ENCODE measurements at places on chromosomes 11 and 22.

DNA sequence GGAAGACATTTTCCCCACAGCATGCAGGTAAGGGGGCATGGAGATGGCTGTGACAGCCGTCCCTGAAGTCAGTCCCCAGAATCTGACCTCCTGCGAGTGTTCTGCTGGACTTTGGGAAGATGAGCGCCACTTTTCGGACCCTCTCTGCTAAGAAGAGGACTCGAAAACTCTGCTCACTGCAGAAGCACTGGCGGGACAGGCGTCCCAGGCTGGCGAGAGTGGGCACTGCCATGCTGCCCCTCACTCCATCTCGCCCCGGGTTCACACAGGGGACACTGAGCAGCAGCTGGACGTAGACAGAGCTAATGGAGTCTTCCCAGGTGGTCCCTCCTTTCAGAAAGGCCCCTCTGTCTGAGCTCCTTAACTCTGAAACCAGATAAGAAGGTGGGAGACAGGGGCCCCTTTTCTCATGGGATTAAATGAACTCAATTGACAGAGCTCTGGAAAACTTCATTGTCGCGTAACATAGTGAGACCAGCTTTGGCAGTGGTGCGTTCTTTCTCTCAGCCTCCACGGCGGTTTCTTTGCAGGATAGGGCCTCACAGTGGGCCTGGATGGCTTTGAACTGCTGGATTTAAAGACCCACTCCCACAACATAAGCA, 4.8 kb downstream of the ADAMTS8 start:
- DNase-seq, result no peak

DNA sequence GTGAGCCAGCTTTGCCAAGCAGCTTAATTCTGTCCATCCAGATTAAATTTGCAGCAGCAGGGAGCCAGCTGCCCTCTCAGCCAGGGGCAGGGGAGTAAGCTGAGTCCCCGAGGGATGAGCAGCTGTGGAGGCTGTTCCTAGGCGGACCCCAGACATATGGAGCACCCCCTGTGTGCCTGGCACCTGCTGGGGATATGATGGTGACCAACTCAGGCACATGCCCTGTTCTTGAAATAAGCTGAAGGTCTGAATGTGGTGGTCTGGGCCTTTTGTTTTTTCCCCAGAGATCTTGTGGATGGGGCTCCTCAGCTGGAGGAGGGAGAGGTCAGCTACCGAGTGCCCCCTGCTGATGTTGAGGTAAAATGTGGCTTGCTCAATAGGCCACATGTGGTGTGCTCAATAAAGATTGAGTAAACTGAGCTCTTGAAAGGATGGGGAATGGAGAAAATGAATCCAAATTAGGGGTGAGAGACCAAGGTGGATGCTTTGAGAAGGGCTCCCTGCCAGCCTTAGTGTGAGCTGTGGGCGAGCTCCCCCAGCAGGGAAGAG, 103.3 kb upstream of the NNMT start:
- DNase-seq, result peak; percentile 72

DNA sequence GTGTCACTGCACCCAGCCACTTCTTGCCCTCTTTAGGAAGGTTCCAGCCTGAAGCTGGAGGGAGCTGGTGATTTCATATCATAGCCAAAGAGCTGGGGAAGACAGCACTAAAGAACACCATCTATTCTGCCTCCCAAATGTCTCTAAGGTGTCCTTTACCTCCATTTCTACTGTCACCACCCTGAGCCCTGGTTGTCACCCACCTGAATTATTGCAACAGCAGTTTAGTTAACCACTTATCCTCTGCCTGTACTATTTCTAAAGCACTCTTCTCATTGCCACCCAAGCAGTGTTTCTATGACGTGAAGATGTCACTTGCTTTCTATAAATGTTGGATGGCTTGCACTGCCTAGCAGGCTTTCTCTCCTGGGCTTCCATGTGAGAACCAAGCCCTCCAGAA, 69.4 kb upstream of the EED start:
- no peak for DNase-seq

DNA sequence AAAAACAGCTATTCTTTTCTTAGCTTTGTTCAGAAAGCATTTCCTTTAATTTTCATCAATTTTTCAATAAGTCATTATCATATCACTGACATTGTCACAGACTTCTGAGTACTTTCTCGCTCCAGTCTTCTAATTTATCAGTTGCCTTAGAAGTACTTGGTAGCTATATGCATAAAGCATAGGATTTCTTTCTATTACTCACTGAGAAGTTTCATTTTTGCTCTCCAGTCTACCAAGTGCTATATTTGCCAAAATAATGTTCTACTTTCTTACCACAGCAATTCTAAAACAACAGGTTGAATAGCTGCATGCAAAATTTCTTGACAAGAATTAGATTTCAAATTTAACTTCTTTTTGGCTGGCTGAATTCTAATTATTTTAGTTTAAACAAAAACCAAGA, 116.3 kb downstream of the STK33 start:
- DNase-seq, result no peak

GRCh38 chr11:86811637-86812321, 11.4 kb downstream of the PRSS23 start:
- no peak for DNase-seq

DNA sequence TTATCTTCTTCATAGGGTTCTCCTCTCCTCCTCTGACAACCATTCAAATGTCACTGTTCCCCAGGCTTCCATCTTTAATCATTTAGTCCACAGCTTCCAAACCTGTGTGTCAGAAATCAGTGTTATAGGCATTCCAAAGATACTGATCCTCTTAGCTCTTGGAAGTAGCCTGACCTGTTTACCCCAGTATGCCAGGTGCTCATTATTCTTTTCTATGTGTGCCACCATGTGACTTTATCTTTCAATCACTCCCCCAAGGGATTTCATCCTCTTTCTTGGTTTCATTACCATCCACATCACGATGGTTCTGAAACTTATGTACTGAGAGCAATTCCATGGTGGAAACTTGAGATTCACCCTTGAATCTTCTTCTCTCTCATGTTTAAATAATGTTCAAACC, 7.6 kb downstream of the POU2AF2 start:
- no peak for DNase-seq

- no peak for DNase-seq
These were observed 78.5 kb downstream of the BUD13 start for GRCh38 chr11:116694349-116694725.

DNA sequence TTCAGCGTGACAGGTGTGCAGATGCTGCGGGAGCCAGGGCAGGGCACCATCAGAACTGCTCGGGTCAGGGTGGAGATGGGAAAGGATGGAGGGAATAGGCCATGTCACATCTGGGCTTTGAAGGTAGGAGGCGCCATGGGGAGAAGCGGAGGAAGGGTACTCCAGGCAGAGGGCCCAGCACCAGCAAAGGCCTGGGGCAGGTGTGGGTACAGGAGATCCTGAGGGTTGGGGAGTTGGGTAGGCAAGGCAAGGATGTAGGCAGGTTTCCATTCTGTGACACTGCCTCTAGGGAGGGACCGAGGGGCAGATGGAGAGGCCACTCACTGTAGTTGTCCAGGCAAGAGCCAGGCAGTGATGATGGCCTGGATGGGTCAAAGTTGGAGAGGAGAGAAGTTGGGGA, 8.5 kb downstream of the EMID1 start:
- DNase-seq, result no peak

DNA sequence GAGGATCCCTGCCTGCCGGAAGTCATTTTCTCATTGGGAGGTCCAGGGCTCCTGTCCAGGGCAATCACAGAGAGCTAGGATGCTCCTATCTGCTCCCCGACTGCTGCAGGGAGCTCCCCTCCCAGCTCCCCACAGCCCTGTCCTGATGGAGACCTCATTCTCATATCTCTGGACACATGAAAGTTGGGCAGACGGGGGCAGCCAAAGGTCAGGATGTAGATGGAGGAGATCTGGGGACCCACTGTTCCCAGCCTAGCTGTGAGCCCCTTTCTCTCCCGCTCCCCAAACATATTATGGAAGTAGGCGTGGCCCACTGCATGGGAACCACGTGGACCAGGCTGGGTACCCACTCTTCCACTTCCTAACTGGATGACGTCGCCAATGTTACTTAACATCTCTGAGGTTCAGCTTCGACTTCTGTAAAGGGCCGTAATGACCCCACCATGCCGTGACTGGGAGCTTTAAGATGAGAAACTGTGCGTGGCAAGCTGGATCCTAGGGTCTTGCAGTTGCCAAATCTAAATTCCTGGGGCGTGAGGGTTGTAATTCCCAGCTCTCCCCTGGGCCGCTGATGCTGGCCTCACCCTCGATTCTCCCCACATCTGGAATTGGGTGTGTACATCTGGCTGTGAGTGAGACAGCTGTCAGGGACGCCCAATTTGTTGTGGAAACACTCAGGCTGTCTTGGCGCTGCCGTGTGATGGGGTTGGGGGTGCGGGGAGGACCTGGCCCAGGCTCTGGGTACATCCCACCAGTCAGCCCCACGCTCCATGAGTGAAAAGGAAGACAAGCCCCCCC, 1.8 kb downstream of the CDC42EP2 start:
- no peak for DNase-seq

- DNase-seq, result no peak
These were observed 189.9 kb downstream of the ARHGAP42 start for GRCh38 chr11:100876815-100877520.

- no peak for DNase-seq
These were observed 1.5 kb upstream of the CHST1 start for GRCh38 chr11:45666648-45667642.

GRCh38 chr11:133917921-133918607, 38.7 kb downstream of the IGSF9B start:
- DNase-seq, result no peak

GRCh38 chr22:29433856-29434255, 4.5 kb upstream of the RFPL1 start:
- no peak for DNase-seq

DNA sequence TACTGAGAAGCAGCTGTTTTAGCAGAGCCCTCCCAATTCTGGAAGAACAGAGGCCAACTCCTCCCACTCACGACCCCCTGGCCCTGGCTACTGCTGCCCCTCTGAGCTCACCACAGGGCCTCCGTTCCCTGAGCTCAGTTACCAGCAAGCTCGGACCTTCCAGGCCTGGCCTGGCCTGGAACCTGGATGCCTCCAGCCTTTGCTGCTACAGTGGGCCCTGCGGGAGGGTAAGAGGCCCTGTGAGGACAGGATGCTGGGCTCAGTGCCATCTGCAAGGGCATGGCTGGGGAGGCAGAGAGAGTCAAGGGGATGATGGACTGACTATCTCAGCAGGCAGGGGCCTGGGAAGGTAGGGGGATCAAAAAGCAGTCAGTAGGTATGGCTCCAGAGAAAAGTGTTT, 209.9 kb upstream of the NCAM1 start:
- DNase-seq, result no peak

DNA sequence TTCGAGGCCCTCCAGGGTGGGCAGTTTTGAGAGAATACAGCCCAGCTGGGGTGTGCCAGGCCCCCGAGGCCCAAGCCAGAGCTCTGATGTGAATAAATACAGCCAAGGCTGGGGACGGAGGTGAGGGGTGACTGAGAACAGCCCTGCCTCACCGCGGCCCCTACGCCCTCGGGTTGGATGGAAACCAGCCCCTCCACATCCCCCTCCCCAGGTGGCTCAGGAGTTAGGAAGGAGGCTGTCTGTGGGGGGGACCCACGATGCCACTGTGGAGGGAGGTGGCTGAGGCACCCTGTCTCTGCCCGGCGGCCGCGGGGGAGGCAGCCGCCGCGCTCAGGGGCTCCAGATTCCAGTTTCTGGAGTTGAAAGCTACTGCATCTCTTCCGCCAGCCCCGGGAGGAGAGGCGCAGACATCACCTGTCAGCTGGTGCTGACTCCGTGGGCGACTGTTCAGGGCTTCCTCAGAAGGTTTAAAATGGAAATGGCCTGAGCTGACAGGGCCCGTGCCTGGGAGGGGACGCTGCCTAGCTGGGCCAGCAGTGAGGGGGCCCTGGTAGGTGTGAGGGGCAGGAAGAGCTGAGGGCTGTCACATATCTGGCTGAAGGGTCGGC, 1.4 kb downstream of the FLRT1 start:
- no peak for DNase-seq

DNA sequence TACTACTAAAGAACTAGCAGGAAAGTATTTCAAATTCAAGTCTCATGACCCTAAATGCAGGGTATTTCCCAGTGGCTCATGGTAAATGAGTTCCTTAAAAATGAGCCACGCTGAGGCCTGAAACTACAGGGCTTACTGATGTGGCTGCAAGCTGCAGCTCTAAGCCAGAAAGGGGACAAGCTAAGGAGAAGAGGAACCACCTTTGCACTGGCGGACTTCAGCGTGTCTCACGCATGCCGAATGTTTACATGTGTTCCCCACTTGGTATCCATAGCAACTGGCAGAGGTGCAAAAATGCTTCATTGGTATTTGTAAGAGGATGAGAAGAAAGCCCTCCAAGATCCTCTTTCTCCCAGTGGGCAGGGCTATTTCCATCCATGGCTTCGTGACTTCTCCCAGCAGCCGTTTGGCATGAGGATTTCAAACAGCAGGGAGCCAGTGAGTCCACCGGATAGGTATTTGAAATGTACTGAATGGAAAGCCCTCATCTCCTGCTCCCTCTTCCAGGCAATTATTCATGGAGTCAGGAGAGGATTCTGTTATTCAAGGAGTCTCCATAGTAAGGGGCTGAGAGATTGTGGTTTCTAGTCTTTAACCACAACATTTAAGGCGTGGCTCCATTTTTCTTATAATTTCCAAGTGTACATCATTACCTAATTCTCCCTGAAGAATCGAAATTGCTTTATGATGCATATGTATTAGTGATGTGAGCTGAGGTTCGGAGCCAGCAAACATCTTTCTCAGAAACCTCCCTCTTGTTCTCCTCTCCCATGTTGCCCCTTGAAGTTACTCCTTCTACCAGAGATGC, 55.3 kb upstream of the CD44 start:
- DNase-seq, result no peak

DNA sequence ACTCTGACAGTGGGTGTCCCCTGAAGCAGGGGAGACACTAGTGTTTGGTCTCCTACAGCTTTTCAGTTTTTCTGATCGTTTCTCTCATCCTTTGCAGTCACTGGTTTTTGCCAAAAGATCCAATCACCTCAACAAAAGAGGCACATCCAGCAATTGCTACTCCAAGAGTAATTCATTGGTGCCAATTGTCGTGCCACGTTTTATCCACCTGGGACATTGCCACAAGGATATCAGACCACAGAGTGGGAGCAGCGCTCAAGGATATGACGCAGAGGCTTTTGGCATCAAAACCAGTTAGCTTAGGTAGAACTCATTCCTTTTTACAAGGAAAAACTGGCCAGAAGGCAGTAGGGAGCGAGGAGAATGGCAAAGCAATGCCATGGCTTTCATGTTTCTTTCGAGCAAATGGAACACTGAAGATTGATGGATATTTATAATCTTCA, 40.9 kb upstream of the BLID start:
- no peak for DNase-seq

DNA sequence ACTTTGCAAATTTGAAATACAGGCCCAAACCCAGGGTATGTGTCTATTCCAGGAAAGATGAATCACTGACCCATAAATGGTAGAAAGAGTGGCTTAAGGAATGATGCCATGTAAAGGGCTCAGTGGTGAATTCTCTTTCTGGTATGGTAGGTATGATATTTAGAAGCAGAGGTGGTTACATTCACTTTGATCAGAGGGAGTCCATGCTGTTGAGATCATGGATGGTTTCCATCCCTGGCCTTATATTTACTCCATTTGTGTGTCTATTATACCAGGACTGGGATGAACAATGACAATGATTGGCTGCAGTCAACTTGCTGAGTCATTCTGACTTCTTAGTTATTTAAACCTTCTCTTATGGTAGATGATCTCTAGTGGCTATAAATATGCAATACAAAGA, 419.8 kb upstream of the LRRC4C start:
- no peak for DNase-seq

Data from NCI-H146 (cell line).